ENCODE measurements at places on chromosomes 4 and X.

GRCh38 chr4:2771264-2771663 lies 15.1 kb upstream of the TNIP2 start:
- no peak for DNase-seq

DNA sequence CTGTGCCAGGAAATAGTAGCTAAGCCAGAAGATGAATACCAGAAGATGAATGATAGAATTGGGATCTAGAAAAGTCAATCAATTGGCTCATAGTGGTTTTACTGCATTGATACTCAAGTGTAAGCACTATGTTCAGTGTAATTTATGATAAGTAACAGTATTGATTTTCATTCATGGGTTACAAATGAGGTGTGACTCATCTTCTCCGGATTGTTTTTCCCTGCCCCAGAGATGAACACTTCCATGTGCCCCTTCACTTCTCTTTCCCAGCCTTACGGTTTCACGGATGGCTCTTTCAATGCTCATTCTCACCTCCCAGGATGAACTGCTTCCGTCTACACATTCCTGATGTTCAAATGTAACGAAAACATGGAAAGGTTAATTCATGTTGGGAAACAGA lies 9.8 kb upstream of the GUCY1B1 start:
- DNase-seq = no peak

- no peak for DNase-seq
Measured at GRCh38 chrX:18949291-18949943, 34.5 kb downstream of the PHKA2 start.

DNA sequence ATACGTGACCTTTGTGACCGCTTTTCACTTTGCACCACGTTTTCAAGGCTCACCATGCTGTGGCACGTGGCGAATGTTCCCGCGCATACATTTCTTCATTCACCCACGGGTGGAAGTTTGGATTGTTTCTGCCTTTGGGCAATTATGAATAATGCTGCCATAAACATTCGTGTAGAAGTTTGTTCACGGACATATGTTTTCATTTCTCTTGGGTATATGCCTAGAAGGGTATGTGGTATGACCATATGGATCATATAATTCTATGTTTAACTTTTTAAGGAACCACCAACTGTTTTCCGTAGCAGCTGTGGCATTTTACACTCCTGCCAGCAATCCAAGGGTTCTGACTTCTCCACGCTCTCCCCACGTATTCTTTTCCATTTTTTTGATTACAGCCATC lies 60.9 kb upstream of the MXD4 start:
- DNase-seq = no peak

DNA sequence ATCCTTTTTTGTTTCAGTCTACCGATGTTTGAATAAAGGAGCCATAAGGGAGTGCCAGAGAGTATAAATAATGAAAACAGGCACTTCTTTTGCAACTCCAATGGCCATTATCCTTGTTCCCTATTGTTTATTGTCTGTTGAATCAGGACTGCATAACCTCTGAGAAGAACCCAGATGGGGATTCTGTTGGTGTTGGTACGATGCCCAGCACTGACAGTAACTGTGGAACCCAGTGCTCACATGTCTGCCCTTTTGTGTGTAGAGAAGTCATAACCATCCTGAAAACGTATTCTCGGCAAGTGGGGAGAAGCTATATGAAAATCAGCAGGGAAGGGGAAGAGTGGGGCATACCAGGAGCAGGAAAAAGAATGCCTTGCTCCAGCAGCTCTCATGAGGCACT lies 195.1 kb upstream of the EDNRA start:
- no peak for DNase-seq

DNA sequence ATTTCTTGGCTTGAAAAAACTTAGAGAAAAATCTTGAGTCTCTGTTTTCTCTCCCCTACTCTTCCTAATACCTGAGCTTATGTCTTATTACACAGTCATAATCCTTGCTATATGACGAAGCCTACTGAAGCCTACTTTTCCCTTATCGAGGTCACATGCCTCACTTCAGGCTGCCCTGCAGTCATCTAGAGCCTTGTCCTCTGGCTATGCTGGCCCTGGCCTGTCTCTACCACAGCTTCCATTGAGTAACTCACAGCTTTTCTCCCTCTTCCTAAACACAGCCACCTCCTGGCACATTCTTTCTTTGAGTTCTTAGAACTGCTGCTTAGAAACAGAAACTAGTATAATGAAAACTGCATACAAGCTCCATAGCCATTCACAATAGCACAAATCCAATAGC lies 1698.3 kb downstream of the STIM2 start:
- no peak for DNase-seq

DNA sequence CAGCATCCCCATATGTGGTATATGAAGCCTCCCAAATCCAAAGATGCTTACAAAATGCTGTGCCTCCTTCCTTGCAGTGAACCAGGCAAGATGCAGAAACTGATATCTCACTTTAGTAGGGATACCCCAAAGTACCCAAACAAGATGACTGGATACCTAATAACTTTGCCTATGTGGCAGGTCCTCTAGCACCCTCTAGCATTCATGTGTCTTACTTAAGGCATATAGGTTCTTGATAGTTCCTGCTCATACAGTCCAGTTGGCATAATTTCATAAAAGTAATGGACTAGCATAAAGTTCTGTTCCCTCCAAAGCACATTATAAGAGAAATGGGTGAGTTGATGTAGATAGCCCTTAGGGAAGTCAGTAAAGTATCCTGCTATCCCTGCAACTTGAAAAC lies 36.8 kb upstream of the SPP1 start:
- DNase-seq = no peak

GRCh38 chrX:153874366-153875125 lies 11.4 kb downstream of the L1CAM start:
- no peak for DNase-seq

- no peak for DNase-seq
Measured at GRCh38 chr4:95627709-95628108, 78.9 kb upstream of the UNC5C start.

DNA sequence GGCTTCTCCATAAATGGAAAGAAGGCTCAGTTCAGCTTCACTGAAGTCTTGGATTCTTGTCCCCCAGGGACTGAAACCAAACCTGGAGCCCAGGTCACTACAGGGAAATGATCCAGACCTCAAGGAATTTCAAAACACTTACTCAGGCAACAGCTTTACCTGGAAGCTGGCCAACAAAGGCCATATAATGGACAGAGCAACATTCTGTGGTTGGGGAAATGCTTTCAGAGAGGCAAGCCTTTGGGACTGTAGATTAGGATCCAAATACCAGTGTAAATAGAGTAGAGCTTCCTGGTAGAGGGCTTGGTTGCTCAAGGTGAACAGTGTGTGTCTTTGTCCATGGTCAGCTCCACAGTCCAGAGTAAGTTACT lies 57.0 kb upstream of the PROM1 start:
- no peak for DNase-seq

GRCh38 chr4:169268951-169269760 lies 1.6 kb downstream of the SH3RF1 start:
- no peak for DNase-seq

- DNase-seq = no peak
Measured at GRCh38 chr4:8276358-8277240, 7.0 kb downstream of the HTRA3 start.

GRCh38 chr4:41655177-41655576 lies 93.3 kb downstream of the PHOX2B start:
- DNase-seq = no peak

DNA sequence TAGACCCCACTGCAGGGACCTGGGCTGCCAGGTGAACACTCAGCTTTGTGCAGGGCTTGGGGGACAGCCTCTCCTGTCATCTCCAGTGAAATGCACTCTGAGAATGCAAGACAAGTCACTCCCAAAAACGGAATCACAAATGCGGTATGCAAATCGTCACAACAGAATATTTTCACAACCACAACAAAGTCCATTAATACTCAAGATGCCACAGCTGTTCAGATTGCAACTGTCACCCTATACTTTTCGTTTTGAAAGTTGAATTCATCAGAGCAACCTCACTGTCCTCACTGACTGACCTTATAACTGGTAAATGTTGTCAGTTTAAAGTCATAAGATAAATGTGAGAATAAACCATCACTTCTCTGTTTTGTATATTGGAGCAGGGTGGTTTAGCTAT lies 16.6 kb downstream of the JAKMIP1 start:
- DNase-seq = no peak

DNA sequence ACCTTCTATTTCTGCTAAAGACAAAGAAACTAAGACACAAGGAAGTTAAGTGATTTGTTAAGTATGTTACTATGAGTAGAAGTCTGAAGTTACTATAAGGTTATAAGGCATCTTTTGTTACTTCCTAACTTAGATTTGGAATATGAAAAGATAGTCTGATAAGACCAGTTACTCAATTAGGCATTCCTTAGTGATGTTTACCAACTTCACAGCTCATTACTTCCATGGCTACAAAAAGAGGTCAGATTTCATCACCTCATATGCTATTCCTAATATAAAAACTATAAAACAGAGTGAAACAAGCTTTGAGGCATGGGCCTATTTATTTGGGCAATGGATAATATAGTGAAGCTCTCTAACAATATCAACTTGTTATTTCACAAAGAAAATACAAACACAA lies 143.1 kb downstream of the TBCK start:
- DNase-seq = no peak

DNA sequence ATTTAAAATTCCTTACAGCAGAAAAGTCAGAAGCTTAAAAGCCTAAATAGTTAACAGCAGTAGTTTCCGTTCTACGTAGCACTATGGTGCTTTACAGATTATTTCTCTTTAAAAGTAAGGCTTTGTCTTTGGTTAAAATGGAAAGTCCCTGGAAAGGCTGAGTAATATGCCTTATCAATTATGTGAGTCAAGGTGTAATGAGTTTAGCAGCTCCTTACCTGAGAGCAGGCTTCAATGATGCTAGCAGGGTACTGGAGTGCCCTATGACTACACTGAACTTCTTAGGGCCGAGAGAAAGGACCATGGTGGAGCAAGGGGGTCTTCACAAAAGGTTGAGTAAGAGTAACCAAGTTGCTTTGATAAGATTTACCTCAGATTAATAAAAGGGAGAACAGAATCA lies 12.6 kb upstream of the NKX6-1 start:
- DNase-seq = no peak

DNA sequence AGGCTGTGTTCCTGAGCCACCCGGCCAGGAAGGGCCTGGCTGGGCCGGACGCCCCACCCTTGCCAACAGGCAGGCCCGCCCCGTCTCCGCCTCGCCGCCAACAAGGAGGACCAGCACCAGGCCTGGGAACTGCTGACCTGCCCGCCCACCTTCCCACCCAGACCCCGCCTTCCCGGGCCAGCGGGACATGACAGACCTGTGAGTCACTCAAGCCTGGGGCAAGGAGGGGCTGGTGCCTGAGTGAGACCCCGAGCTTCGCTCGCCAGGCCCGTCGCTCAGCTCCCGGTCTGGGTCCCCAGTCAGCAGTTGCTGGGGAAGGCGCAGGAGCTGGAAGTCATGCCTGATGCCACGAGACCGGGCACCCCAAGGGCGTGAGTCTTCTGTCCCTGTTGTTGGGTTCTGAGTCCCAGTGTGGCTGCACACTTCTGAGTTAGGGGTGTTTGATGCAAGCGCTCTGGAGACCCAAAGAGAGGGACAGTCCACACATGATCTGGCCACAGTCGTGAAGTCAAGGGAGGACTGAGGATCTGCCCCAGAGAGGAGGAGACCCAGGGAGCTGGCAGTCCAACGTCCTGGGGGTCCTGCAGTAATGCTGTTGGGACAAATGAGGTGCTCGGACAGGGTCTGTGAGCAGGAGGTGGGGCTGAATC lies at the start of gene DNASE1L1:
Gene DNASE1L1, minus strand, starts transcription at position 33 of the 650 bp plus-strand sequence. CDS start 3,686 bp downstream, outside the sequence.
- no peak for DNase-seq

DNA sequence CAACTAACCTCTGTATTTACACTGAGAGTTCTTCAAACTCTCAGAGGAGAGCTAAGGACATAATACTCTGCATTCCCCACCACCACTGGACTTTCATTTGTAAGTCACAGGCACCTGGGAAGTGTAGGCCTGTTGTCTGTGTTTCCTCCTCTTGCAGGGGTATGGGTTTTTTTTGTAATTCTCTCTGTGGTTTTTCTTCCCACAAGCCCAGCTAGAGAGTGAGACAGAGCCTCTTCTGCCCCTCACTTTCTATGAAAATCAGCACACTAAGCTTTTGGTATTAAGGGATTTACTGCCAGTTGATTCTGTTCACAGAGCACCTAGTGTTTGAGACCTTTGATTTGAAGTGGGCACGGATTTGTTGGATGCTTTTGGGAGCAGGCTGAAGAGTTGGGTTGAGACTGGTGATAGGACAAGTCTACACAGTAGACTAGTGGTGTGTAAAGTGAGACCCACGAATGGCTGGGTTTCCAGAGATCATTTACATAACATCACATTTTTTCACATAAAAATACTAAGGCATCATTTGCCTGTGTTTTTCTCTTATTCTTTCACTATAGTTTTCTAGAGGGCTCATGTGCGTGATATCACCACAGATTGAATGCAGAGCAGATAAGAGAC lies 28.9 kb upstream of the WDR17 start:
- DNase-seq = no peak

GRCh38 chr4:25001509-25001908 lies 29.2 kb downstream of the LGI2 start:
- DNase-seq = no peak

- DNase-seq = no peak
Measured at GRCh38 chrX:98111684-98112083, 1228.0 kb downstream of the RPA4 start.

GRCh38 chr4:78354782-78355181 lies 196.8 kb upstream of the ANXA3 start:
- no peak for DNase-seq

DNA sequence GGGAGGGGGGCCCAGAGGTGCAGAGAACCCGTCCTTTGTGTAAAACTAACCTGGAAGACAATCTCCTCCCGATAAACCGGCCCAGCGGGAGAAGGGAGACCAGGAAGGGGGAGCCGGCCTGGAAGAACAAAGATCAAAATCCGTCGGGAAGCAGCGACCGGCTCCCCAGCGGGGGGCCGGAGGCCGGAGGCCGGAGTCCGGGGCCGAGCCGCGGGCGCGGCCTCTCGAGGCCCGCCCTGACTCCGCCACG lies 552 bp downstream of the ZDHHC9 start:
- DNase-seq = no peak

GRCh38 chrX:131795442-131796229 lies 227.5 kb upstream of the STK26 start:
- peak; percentile 23 for DNase-seq

Measured in NCI-H1930 (cell line).